GDM1 (cell line): ENCODE measurements at places on chromosomes 4 and X.

GRCh38 chr4:76435528-76436319, 695 bp downstream of the SHROOM3 start:
- no peak for DNase-seq

- DNase-seq: no peak
Measured at GRCh38 chr4:52852041-52852440, 10.1 kb upstream of the RASL11B start.

DNA sequence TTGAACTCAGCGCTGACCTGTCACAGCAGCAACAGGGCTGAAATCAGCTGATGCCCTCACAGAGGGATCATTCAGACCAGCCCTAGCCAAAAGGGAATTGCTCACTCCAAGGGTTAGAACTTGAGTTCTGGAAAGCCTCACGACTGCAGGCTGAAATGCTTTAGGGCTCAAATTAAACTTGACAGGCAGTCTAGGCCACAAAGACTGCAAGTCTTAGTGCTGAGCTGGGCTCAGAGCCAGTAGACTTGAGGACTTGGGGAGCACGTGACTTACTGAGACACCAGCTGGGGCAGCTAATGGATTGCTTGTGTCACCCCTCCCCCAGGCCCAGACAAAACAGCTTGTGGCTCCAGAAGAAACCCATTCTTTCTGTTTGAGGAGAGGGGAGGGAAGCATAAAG, 119.0 kb upstream of the SLC6A14 start:
- DNase-seq: no peak

- DNase-seq: no peak
Measured at GRCh38 chr4:85967872-85968271, 392.0 kb downstream of the MAPK10 start.

DNA sequence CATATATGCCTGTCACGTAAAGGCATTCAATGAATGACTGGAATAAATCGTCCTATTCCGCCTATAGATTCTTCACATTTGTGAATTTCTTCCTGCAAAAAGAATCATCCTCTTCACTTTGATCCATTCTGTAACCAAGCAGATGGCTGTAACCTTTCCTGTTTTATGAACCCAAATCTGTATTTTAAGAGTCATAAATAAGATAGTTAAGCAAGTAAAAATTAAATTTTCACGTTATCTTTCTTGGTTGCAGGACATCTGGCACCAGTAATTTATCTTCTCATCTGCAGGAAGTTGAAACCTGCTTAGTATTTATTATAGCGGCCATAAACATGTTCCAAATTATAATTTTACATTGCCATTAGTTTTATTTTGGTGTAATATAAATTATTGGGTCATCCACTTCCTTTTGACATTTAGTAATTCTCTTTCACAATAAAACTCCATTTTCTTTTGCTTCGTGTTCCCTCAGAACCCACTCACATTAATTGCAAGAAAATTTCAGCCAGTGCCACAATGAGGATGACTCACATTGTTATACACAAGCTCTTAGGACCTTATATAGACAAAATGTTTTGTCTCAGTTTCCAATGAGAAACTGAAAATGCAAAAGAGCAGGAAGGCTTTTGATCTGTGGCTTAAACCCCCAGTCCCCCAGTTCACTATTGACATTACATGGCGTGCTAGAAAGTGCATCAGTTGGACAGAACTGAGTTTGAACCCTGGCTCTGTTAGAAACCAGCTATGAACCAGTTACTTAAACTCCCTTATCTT, 51.1 kb downstream of the TMEM156 start:
- no peak for DNase-seq

DNA sequence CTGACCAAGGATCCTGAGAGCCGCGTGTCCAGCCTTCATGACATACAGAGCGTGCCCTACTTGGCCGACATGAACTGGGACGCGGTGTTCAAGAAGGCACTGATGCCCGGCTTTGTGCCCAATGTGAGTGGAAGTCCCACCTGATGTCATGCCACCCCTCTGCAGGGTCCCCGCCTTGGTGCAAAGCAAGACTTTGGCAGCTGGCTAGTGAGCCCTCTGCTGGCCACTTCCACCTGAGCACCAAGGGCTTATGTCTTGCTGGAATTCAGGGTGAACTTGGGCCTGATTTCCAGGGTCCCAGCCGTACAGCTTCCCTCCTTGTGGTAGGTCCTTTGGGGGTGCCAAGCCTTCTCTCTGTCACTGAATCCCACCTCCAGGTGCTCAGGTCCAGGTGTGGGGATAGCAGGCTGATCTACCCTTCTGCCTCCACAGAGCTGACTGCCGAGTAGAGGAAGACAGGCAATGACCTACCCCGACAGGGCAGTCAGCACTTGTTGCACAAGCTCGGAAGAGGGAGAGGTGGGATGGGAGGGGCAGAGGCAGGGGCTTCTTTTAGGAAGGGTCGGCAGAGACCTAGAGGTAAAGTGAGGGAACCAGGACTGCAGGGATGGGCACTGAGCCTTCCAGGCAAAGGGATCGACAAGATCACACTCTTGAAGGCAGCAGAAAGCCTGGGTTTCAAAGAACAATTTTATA, 248.1 kb downstream of the EVC2 start:
- DNase-seq: no peak

DNA sequence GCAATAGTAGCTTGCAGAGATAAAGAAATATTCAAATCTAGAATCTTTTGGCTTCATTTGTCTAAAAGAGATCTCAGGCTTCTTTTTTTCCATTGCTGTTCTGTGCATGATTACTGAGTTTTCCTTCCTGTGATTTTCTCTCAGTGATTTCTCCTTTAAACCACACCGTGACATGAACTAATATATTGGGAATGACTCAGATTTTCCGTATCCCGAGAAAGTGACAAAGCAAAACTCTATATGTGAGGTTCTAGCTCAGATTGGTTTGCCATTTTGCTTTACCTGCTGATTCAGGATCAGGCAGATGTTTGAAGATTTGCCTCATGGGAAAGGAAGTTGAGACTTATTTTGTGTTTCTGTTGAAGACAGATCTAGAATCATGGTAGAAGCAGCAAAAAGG, 59.4 kb downstream of the MTHFD2L start:
- no peak for DNase-seq

DNA sequence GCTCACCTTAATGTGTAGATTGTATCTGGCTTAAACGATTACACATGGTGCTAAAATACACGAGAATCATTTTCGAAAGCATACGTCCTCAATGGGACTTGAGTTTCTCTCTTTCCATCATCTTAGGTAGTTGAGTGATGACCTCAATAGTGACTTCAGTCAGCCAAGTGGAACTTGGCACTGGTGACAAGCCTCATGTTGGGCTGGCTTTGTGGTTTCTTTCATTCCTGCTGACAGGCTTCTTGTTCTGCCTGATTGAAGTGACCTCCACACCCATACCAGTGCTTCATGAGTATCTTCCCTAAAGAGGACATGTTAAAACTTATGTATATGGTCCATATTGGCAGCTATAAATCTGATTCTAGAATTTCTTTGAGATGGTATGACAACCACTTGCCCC, 159.1 kb upstream of the WDR1 start:
- no peak for DNase-seq

- DNase-seq: peak; percentile 37
Measured at GRCh38 chrX:27918799-27919198, 62.5 kb downstream of the DCAF8L1 start.

DNA sequence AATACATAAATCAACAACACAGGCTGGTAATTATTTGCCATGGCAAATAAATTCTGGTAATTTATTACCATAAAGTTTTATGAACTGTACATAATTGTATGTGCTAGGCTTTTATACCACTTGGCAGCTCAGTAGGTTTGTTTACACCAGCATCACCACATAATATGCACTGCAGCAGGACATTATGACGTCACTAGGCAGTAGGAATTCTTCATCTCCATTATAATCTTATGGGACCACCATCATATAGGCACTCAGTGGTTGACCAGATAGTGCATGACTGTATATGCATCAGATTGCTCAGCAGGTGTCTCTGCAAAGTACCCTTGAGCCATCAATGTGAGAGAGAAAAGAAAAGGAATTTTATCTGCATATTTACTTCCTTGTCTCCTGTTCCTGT, 295.4 kb downstream of the CFAP47 start:
- no peak for DNase-seq

- DNase-seq: no peak
Measured at GRCh38 chr4:92305878-92306520, 2.2 kb downstream of the GRID2 start.

DNA sequence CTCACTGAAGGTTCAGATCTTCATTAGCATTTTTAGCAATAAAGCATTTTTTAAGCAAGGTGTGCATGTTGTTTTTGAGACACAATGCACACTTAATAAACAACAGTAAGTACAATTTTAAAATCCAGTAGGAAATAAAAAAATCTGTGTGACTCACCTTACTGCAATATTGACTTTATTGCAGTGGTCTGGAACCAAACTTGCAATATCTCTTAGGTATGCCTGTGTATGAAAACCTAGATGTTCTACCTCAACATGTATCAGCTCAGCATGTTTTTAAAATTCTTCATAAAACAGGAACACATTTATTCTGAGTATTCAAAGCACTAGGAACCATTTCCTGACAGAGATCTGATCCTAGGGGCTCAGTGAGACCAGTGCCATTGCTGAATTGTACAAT, 26.7 kb downstream of the NR0B1 start:
- no peak for DNase-seq

GRCh38 chr4:85005865-85006377, 39.4 kb upstream of the WDFY3 start:
- no peak for DNase-seq

GRCh38 chr4:83556816-83557215, 20.9 kb downstream of the GPAT3 start:
- DNase-seq: no peak

DNA sequence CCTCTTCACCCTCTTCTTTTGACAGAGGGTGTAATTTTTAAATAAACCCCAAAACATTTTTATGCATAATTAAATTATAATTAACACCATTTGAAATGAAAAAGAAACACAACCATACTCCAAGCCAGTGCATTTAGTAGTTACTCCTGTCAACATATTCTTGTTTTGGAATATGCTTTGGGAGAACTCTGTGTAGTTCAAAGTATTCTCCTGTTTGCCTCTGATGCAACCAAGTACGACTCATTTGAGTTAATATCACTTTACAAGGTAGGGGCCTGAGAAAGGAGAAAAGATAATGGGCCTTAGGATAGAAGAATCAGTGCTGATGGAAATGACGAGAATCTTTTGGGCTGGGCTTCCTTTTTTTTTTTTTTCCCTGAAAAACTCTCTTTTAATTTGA, 2.7 kb downstream of the PTPN13 start:
- no peak for DNase-seq
